ENCODE measurements at places on chromosomes 13 and 19. TPM values are rescaled to one million over a fixed set of nuclear protein-coding genes. Genes with fewer than 3 reads are reported as not detected.

GRCh38 chr19:18351544-18351943, 11.1 kb downstream of the PGPEP1 start:
- no peak for DNase-seq

DNA sequence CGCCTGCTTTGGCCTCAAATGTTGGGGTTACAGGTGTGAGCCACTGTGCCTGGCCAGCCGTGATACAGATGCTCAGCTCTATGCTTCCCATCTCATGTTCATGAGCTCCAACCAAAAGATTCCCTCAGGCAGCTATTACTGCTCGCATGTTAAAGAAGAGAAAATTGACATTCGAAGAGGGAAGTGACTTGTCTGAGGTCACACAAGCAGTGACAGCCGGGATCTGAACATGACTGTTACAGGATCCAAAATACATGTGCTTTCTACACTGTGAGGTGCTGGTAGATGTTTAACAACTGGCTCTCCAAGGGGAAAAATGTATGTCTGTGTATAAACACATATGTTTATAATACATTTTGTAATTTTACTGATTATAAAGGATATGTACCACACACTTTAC, 11.3 kb downstream of the FPR1 start:
- no peak for DNase-seq

DNA sequence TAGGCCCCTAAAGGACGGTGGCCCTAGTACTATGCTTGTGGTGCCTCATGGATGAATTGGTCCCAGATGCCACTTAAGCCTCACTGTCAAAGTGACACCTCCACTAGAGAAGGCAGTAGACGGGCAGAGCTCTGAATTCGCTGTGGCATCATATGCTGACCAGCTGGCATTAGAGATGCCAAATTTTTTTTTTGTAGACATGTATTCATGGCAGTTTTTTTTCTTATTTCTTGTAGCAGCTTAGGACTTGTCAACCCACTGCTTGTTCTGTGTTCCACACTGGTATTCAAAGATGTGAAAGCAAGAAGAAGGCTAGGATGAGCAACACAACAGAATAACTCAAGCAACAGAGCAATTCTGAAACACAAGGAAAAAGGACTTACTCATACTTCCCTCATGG, 212.5 kb downstream of the DLEU7 start:
- DNase-seq: no peak

Gene FLT3
- not detected for total RNA-seq

Gene KIR3DL1
- total RNA-seq: 0.13 TPM

Gene UBAC2
- total RNA-seq: 48.5 TPM
